ENCODE measurements at places on chromosomes 7 and 10. TPM values are rescaled to one million over a fixed set of nuclear protein-coding genes. Genes with fewer than 3 reads are reported as not detected.

KCNIP2 gene
- 42.7 TPM for polyA plus RNA-seq

THSD7A gene
- 1.9 TPM for polyA plus RNA-seq

MACC1 gene
- 2.7 TPM for polyA plus RNA-seq

TRIM56 gene
- 23.1 TPM for polyA plus RNA-seq

GNGT1 gene
- polyA plus RNA-seq: not detected

C7orf57 gene
- polyA plus RNA-seq: not detected

IFIT1 gene
- polyA plus RNA-seq: 4.4 TPM

ADGRA1 gene
- polyA plus RNA-seq: 0.17 TPM

UNC5B gene
- polyA plus RNA-seq: 2.8 TPM

CUBN gene
- polyA plus RNA-seq: 0.56 TPM

TMEM140 gene
- polyA plus RNA-seq: 6.2 TPM

LIPK gene
- not detected for polyA plus RNA-seq

All from adipose tissue (tissue), 3 donors.